ENCODE measurements at places on chromosomes 7 and 10. TPM values are rescaled to one million over a fixed set of nuclear protein-coding genes. Genes with fewer than 3 reads are reported as not detected.

GRCh38 chr7:140054751-140055150 lies 8.0 kb downstream of the PARP12 start:
- H3K4me1 ChIP-seq, result no peaks in the 10 kb centered on the region
- no peak for DNase-seq
- H3K27ac ChIP-seq, result no peak overlapping the region
- H3K27me3 ChIP-seq, result no peaks in the 10 kb centered on the region
- no peak overlapping the region for H3K4me3 ChIP-seq
- no peaks in the 10 kb centered on the region for H3K36me3 ChIP-seq

GRCh38 chr10:132449811-132450181 lies 52.8 kb downstream of the PWWP2B start:
- peak; percentile 29 for DNase-seq
- H3K27ac ChIP-seq, result no peak overlapping the region
- no peaks in the 10 kb centered on the region for H3K27me3 ChIP-seq
- no peaks in the 10 kb centered on the region for H3K36me3 ChIP-seq
- peaks cover 50% of the 10 kb centered on the region for H3K4me1 ChIP-seq

DNA sequence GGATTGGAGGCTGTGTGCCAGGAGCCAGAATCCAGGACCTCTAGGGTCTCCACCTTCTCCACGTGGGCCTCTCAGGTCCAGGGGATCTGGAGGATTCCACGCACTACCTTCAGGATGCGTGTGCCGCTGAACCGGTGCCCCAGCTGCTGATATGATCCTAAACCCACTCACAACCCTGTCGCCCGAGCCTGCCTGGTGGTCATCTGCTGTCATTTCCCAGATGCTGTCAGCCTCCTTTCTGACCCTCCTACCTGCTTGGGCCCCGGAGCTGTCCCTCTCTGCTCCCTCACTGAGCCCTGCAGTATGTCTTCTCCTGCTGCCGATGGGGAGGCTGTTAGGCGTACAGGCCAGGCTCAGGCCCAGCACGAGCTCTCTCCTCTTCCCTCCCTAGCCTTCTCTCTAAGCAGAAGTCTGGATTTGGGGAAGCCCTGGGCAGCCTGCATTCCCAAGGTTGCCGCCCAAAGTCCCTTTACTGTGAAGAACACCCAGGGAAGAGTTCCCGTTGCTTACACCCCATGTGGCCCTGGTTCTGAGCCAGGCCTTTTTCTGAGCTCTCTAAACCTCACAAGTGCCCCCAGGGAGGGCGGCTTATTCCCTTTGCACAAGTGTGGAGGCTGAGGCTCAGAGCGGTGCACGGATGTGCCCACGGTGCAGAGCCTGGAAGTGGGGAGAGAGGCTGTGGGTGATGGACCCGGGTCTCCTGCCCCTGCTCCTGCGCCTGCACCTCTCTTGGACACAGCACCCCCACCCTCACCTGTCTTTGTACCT lies 30.8 kb upstream of the ZNF488 start:
- DNase-seq, result no peak
- H3K4me3 ChIP-seq, result no peak overlapping the region
- H3K27ac ChIP-seq, result no peak overlapping the region

DNA sequence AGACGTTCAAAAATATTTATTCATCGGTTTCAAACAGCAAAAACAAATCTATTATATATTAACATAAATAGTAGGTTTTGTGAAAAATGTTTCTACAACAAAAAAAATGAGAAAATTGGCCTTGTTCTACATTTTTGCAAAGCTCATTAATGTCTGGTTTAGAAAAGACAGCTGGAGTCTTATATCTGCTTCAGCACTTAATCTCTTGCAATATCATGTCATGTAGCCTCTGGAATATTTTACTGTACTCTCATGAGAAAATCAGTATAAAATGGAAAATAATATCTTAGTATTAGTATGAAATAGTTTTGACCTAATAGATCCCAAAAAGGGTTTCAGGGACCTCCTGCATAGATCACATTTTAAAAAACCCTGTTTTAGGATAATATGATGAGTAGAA lies 326.6 kb downstream of the ARL4A start:
- peaks cover 10% of the 10 kb centered on the region for H3K27me3 ChIP-seq
- no peak for DNase-seq
- H3K4me1 ChIP-seq, result no peaks in the 10 kb centered on the region
- H3K36me3 ChIP-seq, result no peaks in the 10 kb centered on the region

The CYP2C19 gene
- not detected for total RNA-seq

The MINPP1 gene
- total RNA-seq, result 15.2 TPM

DNA sequence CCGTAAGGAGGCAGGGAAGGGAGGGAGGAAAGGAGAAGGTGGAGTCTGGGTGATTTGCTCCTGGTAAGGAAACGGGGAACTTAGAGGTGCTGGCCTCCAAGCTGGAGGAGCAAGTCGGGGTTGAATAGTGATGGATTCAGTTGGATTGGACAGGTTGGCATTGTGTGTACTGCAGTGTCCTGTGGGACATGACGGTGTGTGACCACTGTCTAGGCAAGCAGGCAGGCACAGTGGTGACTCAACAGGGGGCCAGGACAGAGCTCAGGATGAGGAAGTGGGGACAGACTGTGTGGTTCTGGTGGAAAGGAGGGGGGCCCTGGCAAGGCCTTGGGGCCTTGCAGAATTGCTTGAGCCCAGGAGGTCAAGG lies 48.8 kb downstream of the COL26A1 start:
- DNase-seq, result no peak
- no peaks in the 10 kb centered on the region for H3K27me3 ChIP-seq
- no peak overlapping the region for H3K4me3 ChIP-seq
- H3K27ac ChIP-seq, result no peak overlapping the region
- no peaks in the 10 kb centered on the region for H3K4me1 ChIP-seq

The HOXA1 gene
- total RNA-seq, result not detected

DNA sequence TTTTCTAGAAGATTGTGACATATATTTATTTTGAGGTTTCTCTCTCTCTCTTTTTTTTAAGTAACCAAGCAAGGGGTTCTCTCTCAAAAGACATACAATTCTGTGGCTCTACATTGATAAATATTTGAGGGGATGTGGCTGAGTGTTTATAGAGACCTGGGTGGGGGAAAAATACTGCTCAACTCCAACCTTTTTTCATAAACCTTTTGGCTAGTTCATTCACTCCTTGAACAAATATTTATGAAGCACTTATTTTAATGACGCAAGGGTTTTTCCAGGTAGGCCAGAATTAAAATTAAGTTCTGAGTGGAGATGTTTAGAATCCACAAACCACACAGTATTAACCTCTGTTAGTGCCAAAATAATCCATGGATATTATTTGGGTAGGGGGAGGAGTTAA lies 100.2 kb downstream of the PTPRE start:
- H3K27me3 ChIP-seq, result no peaks in the 10 kb centered on the region
- no peak overlapping the region for H3K4me3 ChIP-seq
- H3K27ac ChIP-seq, result no peak overlapping the region
- H3K36me3 ChIP-seq, result no peaks in the 10 kb centered on the region
- no peaks in the 10 kb centered on the region for H3K4me1 ChIP-seq

The SORBS1 gene
- 0.56 TPM for total RNA-seq

GRCh38 chr7:25087855-25088254 lies 37.2 kb downstream of the CYCS start:
- no peaks in the 10 kb centered on the region for H3K27me3 ChIP-seq
- no peak overlapping the region for H3K4me3 ChIP-seq
- H3K4me1 ChIP-seq, result peaks cover 12% of the 10 kb centered on the region
- H3K36me3 ChIP-seq, result no peaks in the 10 kb centered on the region
- H3K27ac ChIP-seq, result no peak overlapping the region

DNA sequence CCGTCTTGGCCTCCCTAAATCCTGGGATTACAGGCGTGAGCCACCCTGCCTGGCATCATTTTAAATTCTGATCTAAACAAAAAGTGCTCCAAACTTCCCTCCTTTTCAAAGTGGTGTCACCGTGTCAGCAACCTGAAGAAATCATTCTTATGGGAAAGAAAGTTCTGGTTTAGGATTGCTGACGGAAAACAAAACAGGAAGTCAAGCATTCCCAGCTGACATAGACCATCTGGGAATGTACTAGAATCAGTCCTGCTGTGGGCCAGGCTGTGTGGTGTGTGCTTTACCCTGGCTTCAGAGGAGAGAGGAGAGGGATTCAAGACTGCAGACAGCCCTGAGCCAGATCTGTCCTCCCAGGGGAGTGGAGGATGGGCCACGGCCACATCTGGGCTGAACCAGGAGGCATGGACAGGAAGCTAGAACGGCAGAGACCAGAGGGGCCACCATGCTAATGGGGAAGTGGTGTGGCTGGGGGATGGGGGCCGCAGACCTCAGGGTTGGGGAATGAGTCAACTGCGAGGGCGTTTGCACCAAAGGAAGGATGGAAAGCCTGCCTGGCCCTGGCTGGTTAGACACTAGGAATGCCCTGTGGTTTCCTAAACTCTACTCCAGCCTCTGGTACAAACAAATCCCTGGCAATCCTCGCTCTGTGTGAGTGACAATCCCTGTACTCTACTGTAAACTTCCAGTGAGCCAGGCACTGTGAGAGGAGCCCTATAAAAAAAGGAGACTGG lies 16.7 kb upstream of the CLIP2 start:
- H3K4me1 ChIP-seq, result peaks cover 8% of the 10 kb centered on the region
- H3K27ac ChIP-seq, result peak overlapping the region; percentile 55
- H3K36me3 ChIP-seq, result no peaks in the 10 kb centered on the region
- H3K4me3 ChIP-seq, result no peak overlapping the region
- no peaks in the 10 kb centered on the region for H3K27me3 ChIP-seq
- DNase-seq, result no peak

DNA sequence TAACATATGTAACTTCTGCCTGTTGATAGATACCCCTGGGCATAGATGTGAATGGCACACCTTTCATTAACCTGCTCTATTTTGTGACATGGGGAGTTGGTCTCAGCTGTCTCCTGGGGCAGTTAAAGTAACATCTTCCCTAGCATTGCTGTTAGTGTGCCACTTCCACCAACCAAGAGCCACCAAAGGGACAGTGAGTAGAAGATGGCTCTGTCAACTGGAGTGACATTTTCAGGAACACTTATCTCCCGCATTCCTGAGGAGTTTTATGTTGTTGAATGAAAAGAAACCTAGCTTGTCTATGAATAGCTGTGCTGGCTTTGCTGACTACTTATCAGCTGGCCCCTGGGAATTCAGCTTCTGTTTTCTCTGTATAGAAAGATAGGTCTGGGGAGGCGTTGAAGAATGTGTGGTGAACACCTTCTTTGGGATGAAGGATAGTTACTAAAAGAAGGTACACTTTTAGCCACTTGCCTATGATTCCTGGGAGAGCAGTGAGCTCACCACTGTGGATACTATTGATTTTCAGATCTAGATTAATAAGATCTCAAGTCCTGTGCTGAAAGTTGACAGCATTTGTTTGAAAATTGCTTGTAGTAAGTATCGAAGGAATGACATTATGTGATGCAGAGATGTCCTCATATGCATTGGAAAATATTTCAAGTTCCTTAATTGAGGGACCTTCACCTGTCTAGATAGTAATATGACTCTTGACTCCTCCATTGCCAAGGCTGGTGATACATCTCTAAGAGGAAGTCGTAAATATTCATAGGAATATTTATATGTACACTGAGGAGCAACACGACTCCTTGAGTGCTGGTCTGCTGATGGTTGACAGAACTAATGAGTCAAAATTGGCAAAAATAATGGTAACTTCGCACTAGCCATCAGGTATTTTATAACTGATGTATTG lies 7.6 kb downstream of the STARD3NL start:
- H3K27me3 ChIP-seq, result no peaks in the 10 kb centered on the region
- H3K36me3 ChIP-seq, result no peaks in the 10 kb centered on the region
- peak; percentile 24 for DNase-seq
- peaks cover 38% of the 10 kb centered on the region for H3K4me1 ChIP-seq
- no peak overlapping the region for H3K27ac ChIP-seq

GRCh38 chr7:2870471-2870931 lies 26.4 kb upstream of the GNA12 start:
- H3K27me3 ChIP-seq, result no peaks in the 10 kb centered on the region
- no peaks in the 10 kb centered on the region for H3K36me3 ChIP-seq
- DNase-seq, result peak; percentile 62
- no peak overlapping the region for H3K27ac ChIP-seq

GRCh38 chr7:155961241-155962190 lies 149.3 kb upstream of the SHH start:
- H3K27me3 ChIP-seq, result peaks cover 23% of the 10 kb centered on the region
- no peak overlapping the region for H3K4me3 ChIP-seq
- no peaks in the 10 kb centered on the region for H3K4me1 ChIP-seq
- H3K27ac ChIP-seq, result no peak overlapping the region
- no peaks in the 10 kb centered on the region for H3K36me3 ChIP-seq

The VGF gene
- total RNA-seq, result 14.4 TPM

- H3K36me3 ChIP-seq, result no peaks in the 10 kb centered on the region
- H3K4me1 ChIP-seq, result no peaks in the 10 kb centered on the region
- H3K4me3 ChIP-seq, result no peak overlapping the region
- no peak overlapping the region for H3K27ac ChIP-seq
These were observed 16.2 kb upstream of the TNRC18 start for GRCh38 chr7:5439572-5440496.

GRCh38 chr7:1690359-1690958 lies 20.4 kb downstream of the ELFN1 start:
- H3K4me1 ChIP-seq, result no peaks in the 10 kb centered on the region
- H3K36me3 ChIP-seq, result no peaks in the 10 kb centered on the region
- no peak for DNase-seq
- H3K27ac ChIP-seq, result no peak overlapping the region
- H3K27me3 ChIP-seq, result no peaks in the 10 kb centered on the region
- no peak overlapping the region for H3K4me3 ChIP-seq

DNA sequence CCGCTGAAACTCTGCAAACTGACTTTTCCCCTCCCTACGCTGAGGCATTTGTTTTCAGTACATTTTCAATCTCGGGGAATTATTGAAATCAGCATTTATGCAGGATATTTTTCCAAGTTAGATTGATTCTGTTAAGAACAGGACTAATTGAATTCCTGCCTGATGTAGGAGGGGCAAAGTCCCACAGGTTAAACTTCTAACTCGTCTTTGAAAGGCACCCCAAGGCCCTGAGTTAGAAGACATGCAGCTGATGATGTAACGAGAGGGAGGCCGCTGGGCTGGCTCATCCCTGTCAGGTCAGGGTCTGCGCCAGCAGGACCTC lies 253.1 kb downstream of the CELF2 start:
- peaks cover 56% of the 10 kb centered on the region for H3K27me3 ChIP-seq
- no peak overlapping the region for H3K4me3 ChIP-seq
- no peak overlapping the region for H3K27ac ChIP-seq
- no peaks in the 10 kb centered on the region for H3K4me1 ChIP-seq

DNA sequence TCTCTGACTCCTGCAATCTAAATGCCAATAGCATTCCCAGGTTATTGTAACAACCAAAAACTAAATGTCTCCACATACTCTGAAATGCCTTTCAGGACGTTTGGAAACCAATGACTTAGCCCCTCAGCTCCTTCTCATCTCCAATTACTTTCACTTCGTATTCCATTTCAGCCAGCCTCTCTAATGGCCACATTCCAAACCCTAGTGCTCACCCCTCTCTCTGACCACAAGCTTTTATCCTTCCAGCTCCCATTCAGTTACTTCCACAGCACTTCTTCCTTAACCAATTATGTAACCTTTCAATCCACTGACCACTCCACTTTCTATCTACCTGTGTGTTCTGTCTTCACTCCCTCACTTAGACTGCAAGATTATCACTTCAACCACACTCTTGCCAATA lies 4.3 kb downstream of the NOC3L start:
- peaks cover 44% of the 10 kb centered on the region for H3K36me3 ChIP-seq
- no peaks in the 10 kb centered on the region for H3K27me3 ChIP-seq
- H3K4me1 ChIP-seq, result peaks cover 11% of the 10 kb centered on the region
- DNase-seq, result no peak
- no peak overlapping the region for H3K27ac ChIP-seq

- H3K27ac ChIP-seq, result no peak overlapping the region
- H3K4me3 ChIP-seq, result no peak overlapping the region
- peaks cover 18% of the 10 kb centered on the region for H3K27me3 ChIP-seq
- H3K36me3 ChIP-seq, result no peaks in the 10 kb centered on the region
- peaks cover 18% of the 10 kb centered on the region for H3K4me1 ChIP-seq
- DNase-seq, result no peak
These were observed 128.1 kb upstream of the NANOS1 start for GRCh38 chr10:118901380-118901779.

- H3K27ac ChIP-seq, result no peak overlapping the region
- H3K4me3 ChIP-seq, result no peak overlapping the region
- no peaks in the 10 kb centered on the region for H3K27me3 ChIP-seq
- no peak for DNase-seq
These were observed 61.5 kb downstream of the GNA12 start for GRCh38 chr7:2782565-2782964.

The ZNF316 gene
- 32.1 TPM for total RNA-seq

All from A673 (cell line).